T-helper 17 cell (primary cell): ENCODE measurements at places on chromosomes 2 and 18. TPM values are rescaled to one million over a fixed set of nuclear protein-coding genes. Genes with fewer than 3 reads are reported as not detected.

Gene SKA1
- total RNA-seq, result 0.39 TPM

GRCh38 chr18:74497778-74498177 is 1.6 kb downstream of the CNDP2 start:
- DNase-seq, result no peak

Gene PROM2
- not detected for total RNA-seq

Gene ANKZF1
- total RNA-seq, result 93.5 TPM

GRCh38 chr2:199895406-199895805 is 15.7 kb upstream of the C2orf69 start:
- no peak for DNase-seq

DNA sequence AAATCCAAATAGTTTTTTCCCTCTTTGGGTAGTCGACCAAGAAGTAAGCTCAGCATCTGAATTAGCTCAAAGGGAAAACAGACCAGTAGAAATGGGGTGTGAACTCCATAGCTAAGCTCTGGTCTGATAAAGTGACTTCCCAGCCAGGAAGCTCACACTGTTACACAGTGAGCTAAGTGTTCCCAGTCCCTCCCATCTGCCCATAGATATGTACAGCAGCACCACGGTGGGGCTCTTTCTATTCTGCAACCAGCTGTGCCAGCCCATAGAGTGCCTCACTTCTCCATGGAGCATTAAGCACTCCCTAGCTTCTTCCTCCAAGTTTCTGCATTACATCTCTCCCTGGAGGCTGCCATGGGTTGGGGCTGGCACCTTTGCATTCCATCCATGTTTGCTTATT is 27.6 kb upstream of the NEMP2 start:
- DNase-seq, result no peak

GRCh38 chr2:19046986-19047780 is 311.2 kb downstream of the OSR1 start:
- no peak for DNase-seq

Gene GPR45
- not detected for total RNA-seq

Gene CYRIA
- total RNA-seq, result 2.4 TPM

DNA sequence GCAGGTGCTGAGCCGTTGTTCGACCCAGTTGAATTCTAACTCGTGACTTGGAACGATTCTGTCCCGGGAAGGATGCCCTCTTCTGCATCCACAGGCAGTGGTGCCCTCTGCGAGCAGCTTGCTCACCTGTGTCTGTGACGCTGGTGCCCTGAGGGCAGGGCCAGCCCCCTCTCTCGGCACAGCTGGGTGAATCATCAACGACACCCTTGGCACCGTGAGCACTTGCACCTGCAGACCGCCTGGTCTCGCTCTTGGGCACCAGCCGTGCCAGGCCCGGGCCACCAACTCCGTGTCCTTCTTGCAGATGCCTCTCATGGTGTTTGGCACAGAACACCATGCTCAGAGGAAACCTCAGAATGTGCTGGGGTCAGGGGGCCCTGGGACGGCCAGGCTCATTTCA is 75.0 kb downstream of the SLC66A2 start:
- DNase-seq, result no peak

Gene IL1B
- 30.8 TPM for total RNA-seq

Gene GTF2A1L
- not detected for total RNA-seq

Gene STRADB
- 6.9 TPM for total RNA-seq

Gene SATB2
- total RNA-seq, result 0.29 TPM

- DNase-seq, result no peak
Measured at GRCh38 chr2:159456500-159457426, 159.6 kb downstream of the BAZ2B start.

DNA sequence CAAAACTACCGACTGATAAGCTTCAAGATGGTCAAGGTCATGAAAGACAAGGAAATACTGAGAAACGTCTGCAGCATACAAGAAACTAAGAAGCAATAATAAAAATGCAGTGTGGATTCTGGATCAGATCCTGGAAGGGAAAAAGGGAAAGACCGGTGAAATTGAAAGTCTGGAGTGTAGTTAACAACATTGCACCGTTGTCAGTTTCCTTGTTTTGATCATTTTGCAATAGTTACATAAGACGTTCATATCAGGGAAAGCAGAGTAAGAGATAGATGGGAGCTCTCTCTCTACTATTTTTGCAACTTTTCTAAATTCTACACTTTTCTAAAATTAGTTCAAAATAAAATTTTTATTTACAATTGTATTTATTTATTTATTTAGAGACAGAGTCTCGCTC is 15.0 kb upstream of the ZNF407 start:
- no peak for DNase-seq

GRCh38 chr18:63477968-63478367 is 1.2 kb downstream of the SERPINB5 start:
- no peak for DNase-seq

Gene HOXD10
- total RNA-seq, result not detected

GRCh38 chr2:70553334-70553583 is 367 bp downstream of the TGFA start:
- peak; percentile 12 for DNase-seq

- DNase-seq, result no peak
Measured at GRCh38 chr2:39728941-39729351, 50.1 kb downstream of the THUMPD2 start.

Gene IL18RAP
- 6.0 TPM for total RNA-seq

DNA sequence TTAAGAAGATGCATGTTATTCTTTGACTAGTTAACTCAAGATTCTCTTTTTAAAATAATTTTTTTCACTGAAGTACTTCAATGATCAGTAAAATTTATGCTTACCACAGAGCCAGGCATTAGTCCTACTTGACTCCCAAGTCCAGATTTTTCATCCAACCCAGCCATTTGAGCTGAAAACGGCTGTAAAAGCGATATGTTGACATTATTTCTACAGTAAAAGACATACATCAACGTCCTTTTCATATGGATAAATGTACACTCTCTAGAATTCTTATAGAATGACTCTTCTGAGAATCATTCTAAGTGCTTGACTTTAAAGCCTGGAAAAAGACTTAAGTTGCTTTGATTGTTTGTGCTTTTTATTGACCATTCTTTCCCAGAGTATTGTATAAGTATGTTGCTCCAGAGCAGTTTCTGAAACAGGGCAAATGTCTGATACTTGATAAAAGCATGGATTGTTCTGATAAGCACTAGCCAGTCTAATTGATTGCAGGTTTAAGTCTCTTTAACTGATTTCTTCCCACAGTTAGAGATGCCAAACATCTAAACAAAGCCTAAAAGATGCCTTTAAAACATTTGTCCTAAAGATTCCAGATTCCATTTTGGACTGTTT is 90.9 kb downstream of the COL5A2 start:
- no peak for DNase-seq

Gene WNT10A
- 5.5 TPM for total RNA-seq

DNA sequence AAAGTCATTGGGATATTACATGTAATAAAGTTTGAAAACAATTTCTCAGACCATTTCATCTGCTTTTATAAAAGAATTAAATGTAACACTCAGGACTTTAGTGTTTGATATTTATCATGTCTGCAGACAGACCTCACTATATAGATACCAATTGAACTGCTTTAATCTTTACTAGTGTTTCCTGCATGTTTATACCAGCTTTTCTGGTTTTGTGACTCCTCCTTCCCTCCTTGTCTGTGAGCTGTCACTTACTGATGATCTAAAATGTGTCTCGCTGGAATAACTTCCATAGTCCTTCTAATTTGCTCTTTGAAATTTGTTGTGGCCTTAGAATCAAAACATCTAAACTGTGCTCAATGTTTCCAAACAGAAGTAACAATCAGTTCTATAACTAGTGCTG is 71.3 kb upstream of the TWSG1 start:
- DNase-seq, result no peak

Gene NT5C1B
- total RNA-seq, result not detected

Gene AQP12A
- total RNA-seq, result not detected

DNA sequence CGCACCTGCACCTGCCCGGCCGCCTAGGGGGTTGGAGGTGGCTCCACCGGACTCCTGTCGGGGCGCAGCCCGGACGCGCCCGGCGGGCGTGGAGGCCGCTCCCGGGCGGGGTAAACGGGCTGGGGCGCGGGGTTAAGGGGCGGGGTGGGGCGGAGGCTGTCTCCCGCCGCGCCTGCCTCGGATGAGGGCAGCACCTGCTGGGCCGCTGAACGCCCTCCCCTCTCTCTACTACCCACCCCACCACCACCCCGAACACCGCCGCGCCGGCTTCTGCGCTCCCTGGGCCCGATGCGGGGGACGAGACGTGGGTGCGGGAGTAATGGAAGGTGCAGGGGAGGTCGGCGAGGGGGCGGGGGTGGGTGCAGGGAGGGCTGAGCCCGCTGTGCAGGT is 224.8 kb upstream of the ID2 start:
- peak; percentile 60 for DNase-seq

DNA sequence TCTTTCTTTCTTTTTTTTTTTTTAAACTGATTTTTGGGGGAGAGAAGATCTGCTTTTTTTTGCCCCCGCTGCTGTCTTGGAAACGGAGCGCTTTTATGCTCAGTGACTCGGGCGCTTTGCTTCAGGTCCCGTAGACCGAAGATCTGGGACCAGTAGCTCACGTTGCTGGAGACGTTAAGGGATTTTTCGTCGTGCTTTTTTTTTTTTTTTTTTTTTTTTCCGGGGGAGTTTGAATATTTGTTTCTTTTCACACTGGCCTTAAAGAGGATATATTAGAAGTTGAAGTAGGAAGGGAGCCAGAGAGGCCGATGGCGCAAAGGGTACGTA is 587 bp downstream of the MEIS1 start:
- no peak for DNase-seq

Gene VIL1
- 0.32 TPM for total RNA-seq
